NCI-H2107 (cell line): ENCODE measurements at places on chromosomes 11 and 22.

GRCh38 chr11:107916671-107917241 is 11.5 kb upstream of the RAB39A start:
- no peak for DNase-seq

DNA sequence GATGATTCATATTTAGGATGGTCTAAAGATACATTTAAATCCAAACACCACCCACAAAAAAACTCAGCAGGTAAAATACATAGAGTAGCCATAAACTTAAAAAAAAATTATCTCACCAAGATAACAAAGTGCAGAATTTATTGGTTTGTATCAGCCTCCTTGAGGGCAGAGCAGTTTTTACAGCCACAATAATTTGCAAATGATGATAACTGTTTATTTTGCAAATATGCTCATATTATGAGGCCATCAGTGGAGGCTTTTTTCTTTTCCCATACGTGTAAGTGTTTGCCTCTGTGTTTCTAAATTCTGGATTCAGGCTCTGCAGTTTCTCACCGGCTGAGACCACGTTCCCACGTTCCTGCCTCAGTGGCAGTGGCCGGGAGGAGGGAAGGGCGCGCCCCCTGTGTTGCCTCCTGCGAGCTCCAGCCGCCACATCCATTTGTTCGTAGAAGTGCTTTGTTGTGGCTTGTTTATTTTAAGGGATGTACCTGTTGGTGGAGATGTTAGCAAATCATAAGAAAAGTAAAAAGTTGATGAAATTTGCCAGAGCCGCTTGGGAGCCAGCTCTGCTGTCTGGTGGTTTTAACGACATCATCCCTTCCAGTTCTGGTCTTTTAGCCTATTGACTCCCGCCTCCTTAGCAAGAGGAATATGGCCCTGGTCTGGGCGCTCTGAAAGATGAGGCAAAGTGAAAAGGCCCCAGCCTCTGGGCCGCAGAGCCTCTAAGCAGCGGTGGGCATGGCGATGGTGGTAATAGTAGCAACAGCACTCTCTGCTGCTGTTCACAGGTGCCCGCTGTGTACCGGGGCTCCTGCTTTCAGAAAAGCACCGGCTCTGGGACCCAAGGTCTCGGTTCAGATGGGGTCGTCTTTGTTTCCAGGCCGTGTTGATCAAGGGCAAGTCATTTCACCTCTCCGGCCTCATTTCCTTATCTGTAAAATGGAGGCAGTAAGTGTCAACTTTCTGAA is 66.7 kb upstream of the PPARA start:
- DNase-seq: no peak

DNA sequence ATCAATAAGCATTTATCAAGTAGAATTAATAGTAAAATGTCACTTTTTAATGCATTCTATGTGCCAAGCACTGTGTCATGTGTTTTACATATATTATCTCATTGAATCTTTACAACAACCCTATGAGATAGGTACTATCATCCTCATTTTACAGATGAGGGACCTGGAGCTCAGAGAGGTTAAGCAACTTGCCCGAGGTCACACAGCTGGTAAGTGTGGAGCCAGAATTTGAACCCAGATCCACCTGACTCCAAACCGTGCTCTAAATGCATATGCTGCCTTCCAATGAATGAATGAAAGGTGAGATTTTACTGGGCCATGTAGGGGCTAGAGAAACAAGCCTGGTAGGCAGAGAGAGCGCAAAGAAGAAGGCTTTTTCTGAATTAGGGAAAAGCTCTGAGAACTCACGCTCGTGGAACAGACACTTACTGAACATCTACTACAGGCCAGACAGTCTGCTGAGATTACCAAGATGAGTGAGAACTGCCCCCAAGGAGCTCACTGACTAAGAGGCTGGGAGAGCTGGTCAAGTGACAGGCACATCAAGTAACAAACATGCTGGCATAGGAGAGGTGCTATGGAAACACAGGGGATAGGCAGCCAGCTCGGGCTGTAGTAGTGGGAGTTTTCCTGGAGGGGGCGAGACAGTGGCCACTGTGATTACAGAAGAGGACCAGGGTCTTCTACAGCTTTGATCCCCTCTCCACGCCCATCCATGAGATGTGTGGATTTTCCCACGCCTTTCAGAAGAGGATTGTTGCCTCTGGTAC is 4.4 kb downstream of the ABCG4 start:
- no peak for DNase-seq

- DNase-seq: no peak
These were observed 5.3 kb downstream of the BIRC3 start for GRCh38 chr11:102322560-102322959.

GRCh38 chr11:68962527-68963250 is 18.1 kb downstream of the MRGPRD start:
- DNase-seq: no peak

- DNase-seq: no peak
These were observed 87.0 kb upstream of the THY1 start for GRCh38 chr11:119509969-119510401.
